Activated T-helper 17 cell treated with anti-CD3 and anti-CD28 coated beads, Interleukin-2, amount 50 U/mL, for 72 hours (primary cell): ENCODE measurements at places on chromosomes 1 and 21.

GRCh38 chr1:200786788-200787187 lies 48.1 kb downstream of the CAMSAP2 start:
- no peak for ATAC-seq

DNA sequence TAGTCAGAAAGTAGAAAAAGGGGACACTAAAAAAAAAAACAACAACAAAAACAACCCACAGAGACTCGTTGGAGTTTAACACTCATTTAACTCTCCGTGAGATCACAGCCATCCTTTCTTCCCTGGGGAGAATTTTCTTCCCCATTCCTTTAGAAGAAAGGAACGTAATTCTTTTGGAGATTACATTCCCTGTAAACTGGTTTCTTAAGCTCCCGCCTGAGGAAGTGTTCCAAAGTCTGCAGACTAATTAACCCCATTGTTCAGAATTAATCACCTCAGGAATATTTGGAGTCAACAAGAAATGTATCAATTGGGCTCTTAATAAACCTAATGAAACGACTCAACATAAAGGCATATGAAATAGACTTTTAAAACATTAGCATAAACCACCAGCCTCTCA lies 228.2 kb upstream of the CSF3R start:
- ATAC-seq, result no peak

GRCh38 chr1:208201229-208201628 lies 43.0 kb downstream of the PLXNA2 start:
- ATAC-seq, result no peak

DNA sequence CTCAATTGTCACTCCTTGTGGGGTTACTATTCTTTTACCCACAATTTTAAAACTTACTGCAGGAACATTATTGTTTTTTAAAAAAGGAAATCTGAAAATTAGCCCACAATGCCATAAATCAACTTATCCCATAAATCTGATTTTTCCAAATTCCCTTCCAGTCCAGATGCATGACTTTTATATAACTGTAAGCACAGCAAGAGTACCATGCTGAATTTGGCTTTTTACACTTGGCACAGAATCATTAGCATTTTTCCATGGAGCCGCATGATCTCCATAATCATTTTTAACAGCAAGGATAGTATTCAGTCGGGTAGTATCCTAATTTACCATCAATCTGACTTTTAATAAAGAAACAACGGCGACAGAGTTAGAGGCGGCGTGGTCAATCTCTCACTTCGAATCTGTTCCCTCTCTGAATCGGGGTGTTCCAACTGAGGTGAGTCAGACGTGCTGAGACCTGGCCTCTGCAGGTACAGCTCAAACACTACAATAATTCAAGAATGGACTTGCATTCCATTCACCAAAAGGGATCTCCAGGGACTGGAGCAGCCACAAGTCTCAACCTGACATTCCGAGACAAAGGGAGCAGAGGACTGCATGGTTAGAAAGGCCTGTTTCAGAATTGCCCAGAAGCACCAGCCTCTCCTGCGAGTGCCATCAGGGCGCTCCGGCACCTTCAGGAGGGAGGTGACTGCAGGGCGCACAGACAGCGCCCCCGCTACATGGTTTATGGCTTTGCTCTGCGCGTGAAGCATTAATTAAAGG lies 48.9 kb downstream of the SLC66A1 start:
- no peak for ATAC-seq

- ATAC-seq, result no peak
These were observed 16.3 kb downstream of the POU2F1 start for GRCh38 chr1:167237000-167237399.
